Bone marrow (tissue), 2 donors: ENCODE measurements at places on chromosomes 6 and 20.
A peak's percentile ranks its signal among the peaks of the same experiment; 100 is the strongest.

- no peak for DNase-seq
Measured at GRCh38 chr20:37357481-37358365, 11.8 kb downstream of the SRC start.

GRCh38 chr6:167988945-167989841 lies 8.3 kb upstream of the KIF25 start:
- DNase-seq, result no peak

DNA sequence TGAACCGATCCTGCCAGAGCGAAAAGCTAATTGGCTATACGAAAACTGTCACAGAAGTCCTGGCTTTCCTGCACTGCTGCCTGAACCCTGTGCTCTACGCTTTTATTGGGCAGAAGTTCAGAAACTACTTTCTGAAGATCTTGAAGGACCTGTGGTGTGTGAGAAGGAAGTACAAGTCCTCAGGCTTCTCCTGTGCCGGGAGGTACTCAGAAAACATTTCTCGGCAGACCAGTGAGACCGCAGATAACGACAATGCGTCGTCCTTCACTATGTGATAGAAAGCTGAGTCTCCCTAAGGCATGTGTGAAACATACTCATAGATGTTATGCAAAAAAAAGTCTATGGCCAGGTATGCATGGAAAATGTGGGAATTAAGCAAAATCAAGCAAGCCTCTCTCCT lies 14.2 kb downstream of the CCR6 start:
- DNase-seq, result no peak

DNA sequence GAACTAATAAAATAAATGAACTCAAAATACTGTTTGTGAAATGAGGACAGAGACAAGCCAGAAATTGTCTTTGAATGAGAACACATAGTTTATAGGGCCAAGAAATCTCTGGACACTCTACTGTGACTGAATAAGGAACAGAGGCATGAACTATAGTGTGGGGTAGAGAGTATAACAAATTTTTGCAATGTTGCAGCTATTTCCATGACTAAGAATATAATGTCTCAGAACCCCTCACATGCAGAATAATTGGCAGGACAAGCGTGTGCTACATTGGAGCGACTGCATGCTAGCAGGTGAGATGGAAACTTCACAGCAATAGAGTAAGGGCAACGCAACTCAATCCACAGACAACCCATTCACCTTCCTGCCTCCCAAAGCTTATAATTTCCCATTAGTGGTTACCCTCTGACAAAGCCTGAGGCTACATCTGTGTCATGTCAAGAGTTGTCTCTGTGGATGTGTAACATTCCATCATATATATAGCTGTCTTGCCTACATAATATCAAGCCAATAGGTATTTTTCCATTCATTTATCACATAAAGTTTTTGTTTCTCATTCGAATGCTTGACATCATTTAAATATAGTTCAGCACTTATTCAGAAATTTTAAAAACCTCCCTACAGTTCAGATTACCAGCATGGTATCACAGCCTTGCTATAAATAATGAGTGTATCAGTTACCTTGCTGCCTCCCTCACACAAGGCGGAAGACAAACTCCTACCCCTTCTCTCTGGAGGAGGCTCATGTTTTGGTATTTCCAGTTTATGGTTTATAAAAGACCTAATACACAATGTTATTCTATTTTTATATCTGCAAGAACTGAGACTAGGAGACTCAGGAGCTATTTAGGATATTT lies 47.9 kb upstream of the ECHDC1 start:
- DNase-seq, result no peak

- DNase-seq, result no peak
Measured at GRCh38 chr6:20778912-20779311, 244.7 kb downstream of the CDKAL1 start.

DNA sequence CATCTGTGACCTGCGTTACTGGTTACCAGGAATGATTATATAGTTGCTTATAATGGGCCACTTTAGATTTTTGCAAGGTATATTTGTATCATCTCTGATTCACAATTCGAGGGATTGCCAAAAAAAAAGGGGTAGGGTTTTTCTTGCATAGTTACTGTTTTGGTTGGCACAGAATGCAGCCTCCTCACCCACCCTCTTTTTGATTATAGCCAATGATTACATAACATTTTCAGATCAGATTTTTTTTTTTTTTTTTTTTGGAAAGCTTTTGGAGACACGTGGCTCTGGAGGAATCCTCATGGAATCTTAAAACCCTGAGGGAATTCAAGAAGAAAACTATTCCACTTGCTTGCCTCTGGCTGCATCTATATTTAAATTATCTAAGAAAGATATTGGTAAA lies 53.7 kb downstream of the UST start:
- DNase-seq, result no peak

DNA sequence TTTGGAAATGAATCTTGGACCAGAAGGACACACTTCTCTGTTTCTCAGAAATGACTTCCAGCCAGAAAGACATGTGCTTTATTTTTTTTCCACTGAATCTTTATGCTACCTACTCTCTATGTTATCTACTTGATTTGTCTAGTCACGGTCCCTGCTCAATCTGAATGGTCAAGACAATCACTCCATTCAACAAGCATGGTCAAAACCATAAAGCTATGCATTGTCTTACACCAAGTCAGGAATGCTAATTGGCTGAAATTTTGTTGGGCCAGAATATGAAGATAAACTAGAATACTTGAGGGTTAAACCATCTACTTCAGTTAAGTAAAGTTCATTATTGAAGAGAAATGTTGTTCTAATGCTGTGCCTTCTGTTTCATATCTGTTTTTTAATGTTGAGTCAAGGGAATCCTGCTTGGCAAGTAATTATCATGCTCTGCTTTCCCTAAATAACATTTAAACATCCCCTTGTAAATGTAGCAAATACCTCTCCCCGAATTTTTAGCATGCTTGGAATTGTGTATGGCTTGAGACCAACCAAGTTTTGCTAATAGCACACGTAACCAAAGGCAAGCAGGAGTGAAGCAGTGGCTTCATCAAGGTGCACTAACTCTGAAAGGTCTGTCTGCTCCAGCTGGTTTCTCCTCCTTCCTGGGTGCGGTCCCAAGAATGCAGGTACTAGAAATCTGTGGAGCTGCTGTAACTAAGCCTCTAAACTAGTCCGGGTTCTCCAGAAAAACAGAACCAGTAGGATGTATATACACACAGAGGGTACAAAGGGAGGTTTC lies 190.3 kb upstream of the CDYL start:
- no peak for DNase-seq

DNA sequence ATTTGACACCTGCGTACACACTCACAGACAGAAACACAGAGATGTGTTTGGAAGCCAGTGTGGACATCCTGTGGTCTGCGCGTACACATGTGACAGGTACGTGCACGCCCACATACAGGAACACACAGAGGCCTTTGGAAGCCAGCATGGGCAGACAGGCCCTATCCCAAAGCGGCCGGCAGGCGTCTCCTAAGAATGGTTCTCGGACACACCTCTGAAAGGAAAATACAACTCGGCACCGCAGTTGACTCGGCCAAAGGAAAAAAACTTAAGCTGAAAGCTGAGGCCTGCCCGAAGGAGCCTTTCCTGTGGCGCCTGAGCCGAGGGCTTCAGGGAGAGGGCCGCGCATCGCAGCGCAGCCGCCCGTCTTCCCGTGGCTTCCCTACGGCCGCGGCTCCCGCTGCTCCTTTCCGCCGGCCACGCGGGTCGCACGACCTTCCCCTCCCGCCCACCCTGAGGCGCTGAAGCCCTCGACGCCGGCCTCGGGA lies 1.4 kb upstream of the CEP43 start:
- DNase-seq, result peak; percentile 47

- no peak for DNase-seq
Measured at GRCh38 chr6:147881432-147881831, 372.9 kb downstream of the SAMD5 start.

- DNase-seq, result no peak
Measured at GRCh38 chr20:50126662-50127061, 13.7 kb upstream of the UBE2V1 start.

- no peak for DNase-seq
Measured at GRCh38 chr20:40196846-40197436, 492.1 kb downstream of the MAFB start.

- DNase-seq, result no peak
Measured at GRCh38 chr6:17047889-17048288, 54.0 kb upstream of the STMND1 start.

- DNase-seq, result no peak
Measured at GRCh38 chr6:107493158-107494057, 3.5 kb downstream of the SOBP start.

GRCh38 chr6:46764961-46765360 lies 18.2 kb downstream of the ANKRD66 start:
- DNase-seq, result no peak

- DNase-seq, result no peak
Measured at GRCh38 chr6:122947355-122947754, 48.7 kb upstream of the CLVS2 start.

- no peak for DNase-seq
Measured at GRCh38 chr6:5172041-5172653, 87.0 kb downstream of the PPP1R3G start.

DNA sequence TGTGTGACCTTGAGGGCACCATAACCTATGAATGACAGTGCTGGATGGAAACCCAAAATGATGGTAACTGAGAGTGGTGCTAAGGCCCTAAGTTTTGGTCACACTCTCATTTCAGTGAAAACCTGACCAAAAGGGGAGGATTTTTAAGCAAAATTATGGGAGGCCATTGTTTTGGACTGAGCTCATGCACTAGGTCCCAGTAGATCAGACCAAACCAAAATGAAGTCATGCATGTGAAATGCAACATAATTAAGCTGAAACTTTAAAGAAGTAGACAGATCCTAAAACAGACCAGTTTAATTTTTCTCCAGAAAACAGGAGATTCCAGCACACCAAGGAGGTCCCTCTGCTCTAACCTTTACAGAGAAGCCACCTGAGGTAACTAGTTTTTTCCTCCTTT lies 24.0 kb upstream of the THBS2 start:
- DNase-seq, result no peak

DNA sequence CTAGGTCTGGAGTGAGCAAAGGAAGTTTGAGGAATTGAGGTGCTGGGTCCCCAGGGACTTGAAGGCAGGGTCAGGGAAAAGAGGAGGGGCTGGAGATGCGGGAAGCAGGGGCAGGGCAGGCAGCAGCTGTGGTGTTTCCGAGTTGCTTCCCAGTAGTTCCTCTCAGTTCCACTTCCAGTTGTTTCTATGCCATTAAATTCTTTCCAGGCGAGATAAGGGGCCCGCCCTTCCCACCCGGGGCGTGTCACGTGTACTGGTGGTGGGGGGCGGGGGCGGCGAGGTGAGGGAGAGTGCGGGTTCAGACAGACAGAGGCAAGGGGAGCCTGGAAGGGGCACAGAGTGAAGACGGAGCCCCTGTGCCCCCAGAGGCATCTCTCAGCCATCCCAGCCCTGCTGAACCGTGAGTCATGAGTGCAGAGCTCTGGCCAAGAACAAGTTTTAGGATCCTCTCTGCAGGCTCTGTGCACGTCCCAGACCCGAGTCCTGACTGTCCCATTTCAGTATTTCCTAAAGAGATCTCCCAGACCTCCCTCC lies 977 bp downstream of the TNXB start:
- no peak for DNase-seq

- no peak for DNase-seq
Measured at GRCh38 chr6:42522942-42523814, 40.7 kb upstream of the UBR2 start.

DNA sequence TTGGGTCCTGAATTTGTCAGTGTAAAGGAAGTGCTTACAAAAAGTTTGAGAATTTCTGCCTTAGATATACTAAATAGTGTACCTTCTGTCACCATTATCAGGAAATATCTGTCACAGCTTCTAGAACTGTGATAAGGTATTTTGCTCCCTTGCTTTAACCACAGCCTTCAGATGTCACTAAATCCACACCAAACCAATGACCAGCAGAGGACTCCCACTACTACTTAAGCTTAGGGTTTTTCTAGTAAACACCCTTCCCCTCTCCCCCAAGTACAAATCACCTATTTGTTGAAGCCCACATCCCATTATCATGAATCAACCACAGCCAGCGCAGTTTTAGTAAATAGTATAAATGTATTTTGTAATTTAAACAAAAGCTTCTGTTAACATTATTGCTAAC lies 8.6 kb upstream of the JPH2 start:
- no peak for DNase-seq

- DNase-seq, result no peak
Measured at GRCh38 chr6:25038999-25039398, 103.2 kb upstream of the RIPOR2 start.

DNA sequence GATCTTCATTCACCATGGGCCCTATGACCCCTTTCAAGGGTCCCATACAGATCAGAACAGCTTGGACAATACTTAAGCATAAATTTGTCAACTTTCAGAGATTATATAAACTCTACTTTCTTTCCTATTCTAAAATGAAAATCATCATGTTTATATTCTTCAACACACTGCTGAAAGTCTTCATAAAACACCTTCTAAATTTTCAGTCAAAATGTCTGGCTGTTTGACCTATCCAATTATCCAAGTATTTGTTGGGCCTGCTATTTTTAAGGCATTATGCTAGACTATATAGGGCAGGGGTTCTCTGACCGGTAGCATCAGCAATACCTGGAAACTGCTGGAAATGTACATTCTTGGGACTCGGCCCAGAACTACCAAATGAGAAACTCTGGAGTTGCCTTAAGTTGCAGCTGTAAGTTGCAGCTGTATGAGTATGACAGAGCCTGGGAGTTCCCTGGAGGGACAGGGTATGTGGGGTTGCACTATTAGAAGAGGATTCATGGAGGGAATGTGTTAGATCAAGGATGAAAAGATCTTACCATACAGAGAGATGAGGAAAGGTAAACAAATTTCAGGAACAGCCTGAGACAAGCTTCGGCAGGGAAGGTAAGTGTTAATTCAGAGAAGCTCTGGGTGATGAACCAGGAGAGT lies 293.0 kb downstream of the ADGB start:
- no peak for DNase-seq

DNA sequence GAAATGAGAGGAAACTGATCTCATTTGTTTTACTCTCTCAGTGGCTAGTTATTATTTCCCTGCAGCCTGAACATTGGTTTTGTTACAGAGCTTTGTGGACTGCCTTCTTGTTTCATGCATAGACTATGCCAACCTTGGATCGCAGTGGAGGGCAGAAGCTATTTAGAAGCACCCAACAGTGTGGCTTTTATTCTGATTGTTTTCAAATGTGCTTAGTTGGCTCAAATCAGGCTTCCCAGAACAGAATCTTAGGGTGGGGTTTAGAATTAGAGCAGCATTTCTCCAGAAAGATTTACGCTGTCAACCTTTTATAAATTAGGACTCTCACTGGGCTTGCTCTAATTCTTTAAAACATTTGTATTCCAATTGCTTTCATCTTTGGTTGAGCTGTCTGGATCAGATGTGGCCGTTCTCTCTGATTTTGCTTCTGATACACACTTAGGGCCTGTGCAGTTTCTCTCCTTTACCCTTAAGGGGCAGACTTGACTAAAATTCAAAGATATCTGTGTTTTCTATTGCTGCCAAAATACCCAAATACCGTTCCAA lies 210.3 kb downstream of the BCKDHB start:
- DNase-seq, result no peak

- no peak for DNase-seq
Measured at GRCh38 chr6:17957904-17958620, 29.4 kb downstream of the KIF13A start.

GRCh38 chr20:48451401-48451800 lies 376.4 kb downstream of the PREX1 start:
- no peak for DNase-seq

- DNase-seq, result no peak
Measured at GRCh38 chr6:159169193-159169555, at the start of gene FNDC1. FNDC1 (plus strand) TSS chr6:159169400; CDS start chr6:159169597, 197 bp downstream.
